Kidney (tissue), 22 donors: ENCODE measurements at places on chromosomes 7 and 10. TPM values are rescaled to one million over a fixed set of nuclear protein-coding genes. Genes with fewer than 3 reads are reported as not detected.

LRGUK gene
- 0.19 TPM for polyA plus RNA-seq

HMX2 gene
- polyA plus RNA-seq: 4.0 TPM

CLCN1 gene
- polyA plus RNA-seq: not detected

CHST15 gene
- 2.8 TPM for polyA plus RNA-seq

HOXA9 gene
- polyA plus RNA-seq: 36.7 TPM

CCDC3 gene
- 9.7 TPM for polyA plus RNA-seq

- DNase-seq: no peak
Measured at GRCh38 chr7:158271646-158272045, 316.0 kb downstream of the PTPRN2 start.

- no peak for DNase-seq
Measured at GRCh38 chr10:32241946-32242345, 105.0 kb downstream of the EPC1 start.

DNA sequence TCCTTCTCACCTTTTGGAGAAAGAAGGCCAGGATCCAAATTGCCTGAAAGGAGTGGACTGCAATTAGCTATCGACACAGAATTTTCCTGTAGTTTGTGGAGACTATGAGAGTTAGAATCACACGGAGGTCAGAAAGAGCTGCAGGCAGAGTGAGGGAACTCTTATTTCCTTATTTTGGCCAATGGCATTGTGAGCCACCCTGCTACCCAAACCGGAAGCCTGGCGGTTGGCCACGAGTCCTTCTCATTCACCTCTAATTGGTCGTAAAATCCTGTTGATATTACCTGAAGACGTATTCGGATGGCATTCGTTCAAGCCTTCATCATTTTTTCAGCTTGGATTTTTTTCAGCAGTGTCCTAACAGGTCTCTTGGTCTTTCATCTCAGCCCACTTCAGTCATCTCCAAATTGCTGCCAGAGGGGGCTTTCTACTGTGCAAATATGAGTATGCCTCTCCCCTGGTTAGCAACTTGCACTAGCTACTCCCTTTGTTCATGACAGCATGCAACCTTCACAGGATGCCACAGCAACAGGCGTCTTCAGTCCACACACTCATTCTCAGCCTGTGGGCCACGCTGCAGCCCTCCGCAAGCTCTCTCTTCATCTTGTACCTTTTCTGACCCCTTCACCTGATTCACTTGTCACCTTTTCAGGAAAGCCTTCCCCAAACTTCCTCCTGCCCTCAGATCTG is 66.9 kb downstream of the GATA3 start:
- no peak for DNase-seq

DNA sequence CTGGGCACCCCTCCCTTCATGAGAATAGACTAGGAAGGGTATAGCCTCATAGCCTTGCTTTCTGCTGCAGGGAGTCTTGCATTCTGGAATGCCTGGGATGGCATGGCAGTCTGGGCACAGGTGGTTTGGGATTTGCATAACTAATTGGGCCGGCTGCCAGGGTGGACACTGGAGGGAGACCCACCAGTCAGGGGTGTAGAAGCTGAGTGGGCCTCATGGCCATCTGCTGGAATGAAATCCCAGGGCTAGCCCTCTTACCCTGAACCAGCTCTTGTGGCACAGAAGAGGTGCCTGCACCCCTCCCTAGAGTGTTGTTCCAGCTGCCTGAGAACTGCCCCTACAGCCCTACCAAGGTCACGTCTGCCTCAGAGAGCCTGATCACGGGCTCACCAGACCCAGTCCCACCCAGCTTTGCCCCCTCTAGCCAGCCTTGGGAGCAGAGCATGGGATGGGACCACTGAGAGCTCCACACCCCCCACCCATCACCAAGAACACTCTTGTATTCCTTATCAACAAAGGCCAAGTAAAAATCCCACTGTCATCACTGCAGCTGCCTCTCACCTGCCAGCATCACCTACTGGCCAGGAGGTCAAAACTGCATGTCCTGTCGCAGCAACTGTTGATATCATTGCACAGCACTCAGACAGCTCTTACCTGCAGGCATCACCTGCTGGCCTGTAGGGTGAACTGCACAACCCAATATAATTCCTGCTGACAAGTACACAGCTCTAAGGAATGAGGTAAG is 148.9 kb downstream of the ZEB1 start:
- peak; percentile 24 for DNase-seq
